Activated CD4-positive, CD25-positive, alpha-beta regulatory T cell (primary cell): ENCODE measurements at places on chromosomes 5 and 9.

- DNase-seq: no peak
These were observed 214.5 kb upstream of the PUM3 start for GRCh38 chr9:3058409-3058808.

DNA sequence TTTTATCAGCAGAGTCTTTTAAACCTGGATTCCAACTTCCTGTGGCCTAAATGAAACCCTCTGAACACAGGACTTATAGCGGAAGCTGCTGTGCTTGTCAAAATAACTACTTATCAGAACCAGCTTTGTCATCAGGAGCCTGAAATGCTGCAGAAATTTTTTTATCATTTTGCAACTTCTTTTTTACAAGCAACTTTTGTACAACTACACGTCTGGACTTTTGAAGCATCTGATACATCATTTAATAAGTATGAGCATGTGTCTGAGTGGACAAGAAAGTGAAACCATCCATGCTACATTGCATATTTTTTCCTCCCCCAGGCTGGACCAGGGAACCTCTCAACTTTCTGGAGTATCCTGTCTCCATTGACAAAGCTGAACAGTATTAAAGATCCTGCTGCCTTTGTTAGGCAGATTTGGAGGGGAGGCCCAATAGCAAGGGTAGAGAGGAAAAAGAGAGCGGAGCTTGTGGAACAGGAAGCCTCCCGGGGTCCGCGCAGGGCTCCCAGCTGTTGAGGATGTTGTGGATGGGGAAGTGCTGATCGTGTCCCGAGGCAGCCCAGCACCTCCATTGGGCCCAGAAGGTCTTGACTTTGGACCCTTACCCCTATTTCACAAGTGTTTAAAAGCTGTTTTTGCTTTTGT lies 196.6 kb downstream of the MSX2 start:
- DNase-seq: no peak

DNA sequence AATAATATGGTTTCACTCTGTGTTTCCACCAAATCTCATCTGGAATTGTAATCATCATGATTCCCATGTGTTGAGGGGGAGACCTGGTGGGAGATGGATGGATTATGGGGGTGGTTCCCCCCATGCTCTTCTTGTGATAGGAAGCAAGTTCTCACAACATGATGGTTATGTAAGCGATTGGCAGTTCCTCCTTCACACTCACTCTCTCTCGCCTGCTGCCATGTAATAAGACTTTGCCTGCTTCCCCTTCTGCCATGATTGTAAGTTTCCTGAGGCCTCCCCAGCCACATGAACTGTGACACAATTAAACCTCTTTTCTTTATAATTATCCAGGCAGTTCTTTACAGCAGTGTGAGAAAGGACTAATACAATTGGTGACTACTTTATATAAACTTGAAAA lies 48.4 kb downstream of the PTBP3 start:
- no peak for DNase-seq

DNA sequence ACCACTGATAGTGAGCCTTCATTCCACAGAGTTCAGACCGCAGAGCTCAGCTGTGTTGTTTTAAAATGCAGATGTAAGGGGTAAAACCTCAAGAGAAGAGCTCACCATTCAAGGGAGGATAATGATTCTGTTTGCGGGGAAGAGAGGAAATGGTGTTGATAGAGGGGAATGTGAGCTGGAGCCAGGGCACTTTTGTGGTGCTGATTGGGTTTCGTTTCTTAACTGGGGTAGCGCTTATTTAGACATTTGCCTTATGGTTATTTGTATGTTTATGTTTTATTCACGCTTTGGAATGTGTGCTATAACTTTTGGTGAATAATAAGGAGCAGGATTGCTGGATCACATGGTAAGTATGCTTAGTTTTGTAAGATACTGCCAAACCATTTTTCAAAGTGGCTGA lies 42.5 kb downstream of the STXBP1 start:
- DNase-seq: no peak

DNA sequence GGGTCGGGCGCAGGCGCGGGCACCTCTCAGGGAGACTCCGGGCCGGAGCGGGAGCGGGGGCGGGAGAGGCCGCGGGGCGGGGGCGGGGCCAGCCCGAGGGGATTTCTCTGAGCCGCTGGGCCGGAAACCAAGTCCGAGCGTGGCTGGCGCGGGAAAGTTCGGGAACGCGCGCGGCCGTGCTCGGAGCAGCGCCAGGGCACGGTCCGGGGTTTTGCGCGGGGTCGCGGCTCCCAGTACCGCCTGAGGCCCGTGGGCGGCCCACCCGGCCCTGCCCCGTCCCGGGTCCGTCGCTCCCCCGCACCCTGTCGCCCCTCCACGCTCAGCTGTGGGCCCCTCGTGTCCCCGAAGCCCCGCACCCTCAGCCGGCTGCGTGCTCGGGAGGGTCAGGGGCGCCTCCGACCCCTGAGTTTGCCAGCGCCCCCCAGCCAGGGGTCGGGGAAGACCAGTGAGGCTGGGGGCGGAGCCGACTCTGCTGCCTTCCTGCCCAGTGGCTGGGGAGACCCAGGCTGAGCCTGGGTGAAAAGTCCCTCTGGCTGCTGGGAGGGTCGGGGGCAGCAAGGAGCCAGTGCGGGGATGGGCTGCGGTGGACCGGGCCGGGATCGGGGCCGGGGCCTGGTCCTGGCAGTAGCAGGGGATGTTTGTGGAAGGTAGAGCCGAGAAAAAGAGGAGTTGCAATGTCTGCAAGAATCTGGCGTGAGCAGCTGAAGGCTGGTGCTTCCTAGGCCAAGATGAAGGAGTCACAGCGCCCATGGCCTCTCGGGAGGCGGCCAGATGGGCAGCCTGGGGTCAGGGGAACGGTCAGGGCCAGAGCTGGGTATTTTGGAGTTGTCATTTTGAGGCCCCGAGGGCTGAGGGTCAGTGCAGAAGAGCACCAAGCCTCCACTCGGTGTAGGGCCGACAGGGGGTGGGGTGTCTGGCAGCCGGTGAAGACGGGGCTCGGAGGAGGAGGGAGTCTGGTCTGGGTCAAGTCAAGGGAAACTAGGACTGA lies 588 bp downstream of the TRAF2 start:
- DNase-seq: peak; percentile 82

DNA sequence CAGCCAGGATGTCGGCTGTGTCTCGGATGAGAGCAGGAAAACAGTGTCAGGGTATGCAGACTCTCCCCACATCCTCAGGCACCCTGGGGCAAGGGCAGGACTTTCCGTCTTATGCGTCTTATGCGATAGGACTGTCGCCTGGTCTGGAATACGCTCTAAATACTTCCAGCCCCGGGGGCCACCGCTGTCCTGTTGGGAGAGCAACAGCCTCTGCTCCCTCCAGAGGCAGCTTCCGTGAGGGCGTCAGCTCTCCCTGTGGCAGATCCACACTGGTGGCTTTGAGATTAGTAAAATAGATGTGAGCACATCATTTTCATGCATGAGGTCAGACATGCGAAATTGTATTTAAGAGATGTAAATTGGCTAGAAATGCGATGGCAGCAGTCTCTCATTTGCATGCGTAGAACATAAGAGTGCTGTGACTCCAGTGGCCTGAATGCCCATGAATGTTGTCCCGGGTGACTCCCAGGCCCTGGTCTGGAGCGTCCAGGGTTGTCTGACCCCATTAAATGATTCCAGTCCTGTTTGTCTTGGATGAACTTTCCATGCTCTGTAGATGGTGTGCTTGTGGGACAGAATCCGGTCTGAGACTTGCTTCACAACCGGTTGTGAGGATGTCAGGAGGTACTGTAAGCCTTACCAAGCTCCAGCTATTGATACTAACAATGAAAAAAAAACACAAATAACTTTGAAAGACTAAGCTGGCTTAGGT lies 228.2 kb downstream of the SYK start:
- DNase-seq: no peak

DNA sequence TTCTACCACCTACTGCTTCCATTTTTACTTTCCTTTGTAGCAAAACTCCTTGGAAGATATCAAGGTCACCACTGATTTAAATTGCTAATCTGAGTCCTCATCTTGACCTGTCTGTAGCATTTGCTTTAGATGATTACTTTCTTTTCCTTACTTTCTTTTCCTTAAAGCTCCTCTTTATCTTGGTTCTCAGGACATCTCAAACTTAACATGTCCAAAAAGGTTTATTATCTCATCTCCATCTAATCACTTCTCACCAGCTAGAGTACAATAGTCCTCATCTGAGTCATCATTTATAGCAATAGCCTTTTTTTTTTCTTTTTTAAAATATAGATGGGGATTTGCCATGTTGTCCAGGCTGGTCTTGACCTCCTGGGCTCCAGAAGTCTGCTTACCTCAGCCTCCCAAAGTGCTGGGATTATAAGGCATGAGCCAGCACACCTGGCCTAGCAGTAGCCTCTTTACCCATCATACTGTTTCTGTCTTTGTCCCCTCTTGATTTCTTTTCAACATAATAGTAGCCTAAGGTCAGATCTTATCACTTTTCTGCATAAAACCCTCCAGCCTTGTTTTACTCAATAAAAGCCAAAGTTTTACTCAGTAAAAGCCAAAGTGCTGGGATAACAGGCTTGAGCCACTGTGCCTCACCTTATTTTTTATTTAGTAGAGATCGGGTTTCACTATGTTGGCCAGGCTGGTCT lies 32.9 kb upstream of the GPR21 start:
- DNase-seq: no peak

DNA sequence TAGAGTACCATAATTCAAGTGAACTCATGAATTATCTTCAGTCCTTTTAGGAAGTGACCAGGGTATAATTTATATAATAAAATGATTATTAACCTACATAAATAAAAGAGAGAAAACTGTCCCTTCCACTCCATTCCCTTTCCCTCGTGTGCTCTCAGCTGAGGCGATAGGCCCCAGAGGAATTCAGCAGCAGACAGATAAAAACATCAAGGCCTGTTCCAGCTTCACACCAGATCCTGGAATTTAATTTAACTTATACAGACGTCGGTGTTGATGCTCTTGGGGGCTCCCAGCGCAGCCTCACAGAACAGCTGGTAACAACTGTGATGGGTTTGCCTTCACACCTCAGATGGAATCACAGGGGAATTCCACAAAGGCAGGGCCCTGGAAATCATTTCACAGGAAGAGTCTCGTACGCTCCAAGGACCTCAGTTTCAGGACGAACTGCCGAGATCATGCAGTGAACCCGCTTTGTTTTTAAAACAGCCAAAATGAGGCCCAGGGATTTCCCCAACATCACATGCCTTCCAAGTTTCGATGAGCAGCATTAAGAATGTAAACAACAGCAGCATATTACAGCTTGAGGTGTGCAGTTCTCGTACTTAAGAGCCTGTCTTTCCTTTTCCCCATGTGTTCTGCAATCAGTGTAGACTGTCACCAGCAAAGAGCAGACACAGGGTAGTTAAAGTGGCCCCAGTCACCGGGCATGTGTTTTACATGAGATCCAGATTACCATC lies 73.6 kb upstream of the ALDH1B1 start:
- DNase-seq: no peak

- no peak for DNase-seq
These were observed 151.2 kb upstream of the WWC1 start for GRCh38 chr5:168140241-168140640.

DNA sequence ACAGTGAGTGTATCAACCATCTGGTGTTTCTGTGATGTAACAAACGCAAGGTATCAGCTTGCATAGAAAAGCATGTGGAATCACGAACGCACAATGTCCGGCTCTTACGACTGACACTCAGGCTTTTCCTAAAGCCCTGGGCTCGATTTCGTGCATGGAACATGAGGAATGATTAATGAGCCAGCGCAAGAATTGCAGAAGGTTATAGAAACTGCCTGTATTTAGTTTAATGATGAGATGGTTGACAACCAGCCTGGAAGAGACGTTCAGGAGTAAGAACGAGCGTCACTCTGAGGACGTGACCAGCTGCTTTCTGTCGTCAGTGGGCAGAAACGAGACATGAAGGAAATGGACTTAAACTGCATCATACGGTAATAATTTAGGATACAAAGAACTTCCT lies 497.6 kb downstream of the IRX1 start:
- no peak for DNase-seq

DNA sequence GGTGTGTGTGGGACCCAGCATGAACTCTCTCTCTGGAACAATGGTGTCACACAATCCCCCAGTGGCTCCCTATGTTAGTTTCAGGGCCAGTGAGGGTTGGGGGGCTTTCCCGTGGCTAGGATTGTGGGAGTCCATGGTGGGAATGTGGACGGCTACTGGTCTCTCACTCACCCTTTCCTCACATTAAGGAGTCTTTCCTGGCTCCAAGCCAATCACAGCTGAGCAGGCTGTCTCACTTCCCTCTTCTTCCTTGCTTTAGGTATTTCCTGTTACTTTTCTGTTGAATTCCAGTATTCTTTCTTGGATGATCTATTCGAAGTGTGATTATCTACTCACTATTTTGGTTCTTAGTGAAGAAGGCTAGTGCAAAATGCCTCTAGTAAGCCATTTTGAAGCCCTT lies 324.4 kb upstream of the MPDZ start:
- DNase-seq: no peak

DNA sequence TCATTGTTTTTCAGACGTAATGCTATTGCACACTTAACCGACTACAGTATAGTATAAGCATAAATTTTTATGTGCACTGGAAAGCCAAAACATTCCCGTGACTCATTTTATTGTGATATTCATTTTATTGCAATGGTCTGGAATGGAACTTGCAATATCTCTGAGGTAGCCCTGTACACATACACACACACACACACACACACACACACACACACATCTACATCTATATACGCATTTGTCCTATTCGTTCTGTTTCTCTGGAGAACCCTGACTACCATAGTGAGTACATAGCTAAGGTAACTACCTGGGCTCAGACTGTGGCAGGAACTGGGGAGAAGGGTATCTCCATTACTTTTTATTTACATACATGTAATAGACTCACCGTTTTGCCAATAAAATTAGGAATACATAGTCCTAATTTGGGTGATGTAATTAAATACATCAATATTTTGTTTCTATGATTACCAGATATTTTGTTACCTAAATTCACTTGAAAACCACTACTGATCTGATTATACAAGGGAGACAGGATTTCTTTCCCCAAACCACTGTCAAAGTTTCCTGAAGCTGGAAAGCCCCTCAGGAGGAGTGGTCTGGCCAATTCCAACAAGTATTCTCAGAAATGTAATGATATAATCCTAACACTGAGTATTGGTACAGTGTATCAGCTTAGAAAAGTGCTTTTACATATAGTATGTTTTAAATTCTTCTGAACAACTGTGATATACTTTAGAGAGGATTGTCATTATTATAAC lies 74.0 kb upstream of the PLPP1 start:
- DNase-seq: no peak
